ENCODE measurements at places on chromosomes 2 and 18.

GRCh38 chr18:62396381-62396780 is 71.3 kb downstream of the TNFRSF11A start:
- no peak for DNase-seq

GRCh38 chr2:216882876-216883275 is 23.0 kb upstream of the TNP1 start:
- DNase-seq, result no peak

- DNase-seq, result no peak
These were observed 341.8 kb downstream of the RBM43 start for GRCh38 chr2:150919901-150920300.

GRCh38 chr2:165818920-165819319 is 24.9 kb upstream of the GALNT3 start:
- DNase-seq, result no peak

GRCh38 chr2:107589079-107589491 is 237.6 kb upstream of the RGPD4 start:
- no peak for DNase-seq

DNA sequence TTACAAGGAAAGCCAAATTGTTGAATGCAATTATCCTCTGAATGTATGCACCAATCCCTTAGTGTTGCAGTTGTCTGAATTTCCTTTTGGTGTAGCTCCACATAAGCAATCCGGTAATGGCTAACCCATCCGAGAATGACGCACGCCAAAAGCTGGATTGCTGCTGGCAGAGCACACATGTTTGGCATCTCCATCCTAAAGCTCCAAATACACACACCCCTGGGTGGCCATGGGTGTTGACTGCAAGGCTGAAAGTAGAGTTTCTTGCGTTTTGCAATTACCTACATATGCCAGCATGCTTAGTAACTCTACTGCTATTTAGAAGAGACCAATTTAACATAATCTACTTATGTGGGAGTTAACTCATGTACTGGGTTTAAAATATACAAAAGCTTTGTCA is 53.1 kb downstream of the KCTD1 start:
- DNase-seq, result no peak

DNA sequence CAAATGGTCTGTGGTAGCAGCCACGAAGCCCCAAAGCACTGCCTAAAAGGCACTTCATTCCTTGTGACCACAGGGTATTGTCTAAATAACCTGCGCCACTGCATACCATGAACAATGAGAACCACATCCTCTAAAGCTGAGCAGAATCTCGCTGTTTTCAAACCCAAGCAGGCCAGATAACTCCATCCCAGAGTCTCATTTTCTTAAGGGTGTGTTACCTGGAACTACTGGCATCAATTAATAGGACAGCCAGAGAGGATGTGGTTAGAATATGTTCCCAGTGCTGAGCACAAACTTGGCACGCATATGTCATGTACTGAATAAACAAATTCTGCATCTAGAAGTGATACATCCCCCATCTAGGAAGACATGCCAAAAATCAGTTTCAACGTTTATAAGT is 13.0 kb downstream of the VPS4B start:
- DNase-seq, result no peak

GRCh38 chr18:70453058-70453775 is 164.4 kb downstream of the SOCS6 start:
- no peak for DNase-seq

GRCh38 chr18:47882641-47883040 is 47.8 kb downstream of the SMAD2 start:
- no peak for DNase-seq

- DNase-seq, result no peak
These were observed 74.0 kb upstream of the FZD7 start for GRCh38 chr2:201959626-201960025.

DNA sequence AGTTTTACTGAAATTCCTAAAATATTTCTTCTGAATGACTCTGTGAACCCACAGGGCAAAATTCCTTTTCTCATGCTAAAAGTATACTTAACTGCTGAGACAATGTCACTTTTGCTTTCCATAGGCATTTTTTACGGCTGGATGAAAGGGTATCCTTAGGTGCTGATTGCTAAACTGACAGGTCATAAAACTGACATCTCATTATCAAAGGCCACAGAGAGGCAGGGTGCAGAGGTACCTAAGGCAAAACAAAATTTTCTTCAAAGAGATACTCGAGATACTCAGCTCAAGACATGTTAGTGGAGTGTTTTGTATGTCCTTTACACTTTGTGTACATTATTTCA is 62.0 kb upstream of the WDR75 start:
- peak; percentile 40 for DNase-seq

Measured in eye (tissue), 1 donor.